ENCODE measurements at places on chromosomes 2 and 18.

DNA sequence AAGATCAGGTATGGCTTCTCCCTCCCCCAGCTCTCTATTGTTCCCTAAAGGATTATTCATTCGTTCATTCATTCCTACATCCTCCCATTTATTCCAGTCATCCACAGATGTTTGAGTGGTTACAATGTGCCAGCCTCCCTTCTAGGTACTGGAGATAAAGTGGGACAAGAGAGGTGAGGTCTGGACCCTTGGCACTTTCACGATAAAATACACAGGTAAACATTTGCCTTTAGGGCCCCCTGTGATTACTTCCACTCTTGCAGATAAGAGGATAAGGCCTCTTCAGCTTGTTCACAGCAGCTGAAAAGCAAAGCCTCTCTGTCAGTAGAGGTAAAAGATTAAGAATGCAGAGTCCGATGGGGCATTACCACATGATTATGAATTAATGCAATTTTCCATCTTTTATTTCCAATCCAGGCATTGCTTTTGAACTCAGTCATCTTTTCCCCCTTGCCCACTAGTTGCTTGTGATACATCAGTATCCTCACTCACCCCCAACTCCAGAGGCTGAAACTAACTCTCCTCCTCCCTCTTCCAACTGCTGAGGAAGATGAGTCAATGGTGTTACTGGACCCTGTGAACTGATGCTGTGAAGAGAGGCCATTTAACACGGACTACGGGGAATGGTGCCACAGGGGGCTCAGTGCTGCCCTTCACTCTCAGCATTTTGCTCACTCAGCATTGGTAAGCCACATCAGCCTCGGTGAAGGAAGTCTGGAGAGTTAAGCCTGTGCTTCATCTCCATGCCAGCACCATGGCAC, 1.1 kb upstream of the DPP4 start:
- DNase-seq: no peak

DNA sequence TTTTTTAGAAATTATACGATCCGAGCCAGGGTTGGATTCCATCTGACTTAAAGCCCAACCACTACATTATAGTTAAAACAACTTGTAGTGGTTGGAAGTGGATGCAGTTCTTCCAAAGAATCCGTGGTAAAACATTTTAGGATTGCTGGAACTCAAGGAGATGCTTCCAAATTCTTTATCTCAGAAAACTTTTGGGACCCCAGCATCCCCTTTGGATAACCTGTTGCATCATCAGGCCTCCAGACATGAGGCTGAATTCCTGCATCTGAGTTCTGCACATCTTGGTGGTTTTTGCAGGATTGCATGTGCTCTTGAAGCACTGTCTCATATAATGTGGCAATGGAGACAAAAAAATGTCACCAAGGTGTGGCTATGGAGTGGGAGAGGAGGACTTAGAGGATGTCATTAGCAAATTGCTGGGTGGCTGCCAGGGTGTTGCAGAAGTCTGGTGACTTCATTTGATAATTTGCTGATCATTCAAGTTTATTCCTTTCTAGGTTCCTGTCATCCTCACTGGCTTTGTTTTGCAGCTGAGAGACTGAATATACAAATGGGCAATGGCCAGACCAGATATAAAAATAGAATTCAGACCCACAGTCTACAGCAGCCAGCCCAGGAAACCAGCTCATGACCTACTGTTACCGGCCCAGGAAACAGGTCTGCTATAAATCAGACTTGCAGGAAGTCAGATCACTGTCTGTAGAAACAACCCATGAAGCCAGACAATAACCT, 207.7 kb downstream of the BCL2 start:
- DNase-seq: no peak

GRCh38 chr2:237540823-237541222, 25.6 kb upstream of the PRLH start:
- DNase-seq: no peak

DNA sequence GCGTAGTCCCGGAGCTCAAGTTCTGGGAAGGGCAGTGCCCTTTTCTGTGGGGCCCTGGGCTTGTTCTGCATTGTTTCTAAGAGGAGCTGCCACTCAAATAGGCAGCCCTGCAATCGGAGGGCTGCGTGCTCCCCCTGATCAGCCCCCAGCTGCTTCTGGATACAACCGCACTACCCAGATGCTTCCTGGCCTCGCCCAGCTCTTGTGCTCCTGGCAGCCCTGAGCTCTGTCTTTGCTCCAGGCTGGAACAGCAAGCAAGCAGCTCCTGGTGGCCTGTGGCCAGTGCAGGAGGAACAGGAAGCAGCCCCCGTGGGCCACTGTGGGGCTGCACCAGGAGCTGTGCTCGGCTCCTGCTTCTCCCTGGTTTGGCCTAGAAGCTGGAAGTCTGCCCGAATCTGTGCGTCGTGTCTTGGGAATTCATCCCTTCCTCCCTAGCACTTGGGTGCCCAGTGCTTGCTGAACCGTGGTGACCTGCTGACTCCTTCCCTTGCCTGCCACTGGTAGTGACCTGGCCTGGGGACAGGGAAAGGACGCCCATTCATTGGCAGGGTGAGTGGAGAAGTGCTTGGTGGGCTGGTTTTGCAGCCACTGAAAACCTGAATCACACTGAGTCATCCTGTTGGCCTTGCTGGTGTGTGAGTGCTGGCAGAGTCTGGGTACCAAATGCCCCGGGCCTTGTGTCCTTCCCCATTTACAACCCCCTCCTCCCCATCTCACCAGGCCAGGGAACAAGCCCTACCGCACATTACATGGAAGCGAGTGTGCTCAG, 27.3 kb upstream of the NTSR2 start:
- DNase-seq: no peak

DNA sequence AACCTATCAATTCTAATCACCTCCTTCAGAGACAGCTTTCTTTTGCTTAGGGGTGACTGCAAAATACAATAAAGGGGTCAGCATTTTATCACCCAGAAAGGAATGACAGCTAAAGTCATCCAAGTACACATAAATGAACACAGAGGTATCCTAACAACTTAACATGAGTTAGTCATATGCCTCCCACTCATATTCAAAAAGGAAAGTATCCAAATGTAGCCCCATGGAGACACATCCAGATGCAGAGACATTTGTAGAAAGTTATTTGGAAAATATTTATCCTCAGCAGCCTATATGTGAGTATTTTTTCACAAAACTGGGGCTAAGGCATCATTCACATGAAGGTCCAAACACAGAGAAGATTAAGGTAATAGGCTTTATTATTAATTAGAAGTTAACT, 1579.7 kb upstream of the SLC39A10 start:
- no peak for DNase-seq

DNA sequence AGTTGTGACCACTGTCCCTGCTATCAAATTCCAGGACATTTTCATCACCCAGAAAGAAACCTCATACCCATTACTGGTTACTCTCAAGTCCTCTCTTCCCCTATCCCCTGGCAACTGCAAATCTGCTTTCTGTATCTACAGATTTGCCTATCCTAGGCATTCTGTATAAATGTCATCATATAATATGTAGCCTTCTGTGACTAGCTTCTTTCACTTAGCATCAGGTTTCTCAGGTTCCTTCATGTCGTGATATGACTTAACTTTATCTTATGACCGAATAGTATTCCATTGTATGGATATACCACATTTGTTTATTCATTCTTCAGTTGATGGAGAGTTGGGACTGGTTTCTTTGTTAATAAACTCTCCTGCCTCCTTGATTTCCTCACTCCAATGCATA, 60.5 kb downstream of the PMAIP1 start:
- no peak for DNase-seq

DNA sequence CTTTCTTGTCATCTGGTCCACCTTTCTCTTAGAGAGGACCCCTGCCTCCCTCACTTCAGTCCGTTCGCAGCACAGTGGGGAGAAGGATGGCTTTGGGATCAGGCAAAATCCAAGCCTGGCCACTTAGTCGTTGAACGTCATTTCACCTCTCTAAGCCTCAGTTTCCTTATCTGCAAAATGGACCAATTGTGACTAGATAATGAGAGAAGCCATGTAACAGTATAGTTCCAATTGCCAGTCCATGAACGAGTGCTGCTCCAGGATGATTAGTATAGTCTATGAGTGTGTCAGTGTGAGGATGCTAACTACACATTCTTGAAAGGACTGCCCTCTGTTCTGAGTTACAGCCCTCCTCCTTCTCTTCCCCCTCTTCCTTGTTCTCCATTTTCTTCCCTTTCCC, 1.1 kb downstream of the INHA start:
- DNase-seq: no peak

GRCh38 chr2:120501591-120501990, 155.7 kb downstream of the INHBB start:
- DNase-seq: no peak

DNA sequence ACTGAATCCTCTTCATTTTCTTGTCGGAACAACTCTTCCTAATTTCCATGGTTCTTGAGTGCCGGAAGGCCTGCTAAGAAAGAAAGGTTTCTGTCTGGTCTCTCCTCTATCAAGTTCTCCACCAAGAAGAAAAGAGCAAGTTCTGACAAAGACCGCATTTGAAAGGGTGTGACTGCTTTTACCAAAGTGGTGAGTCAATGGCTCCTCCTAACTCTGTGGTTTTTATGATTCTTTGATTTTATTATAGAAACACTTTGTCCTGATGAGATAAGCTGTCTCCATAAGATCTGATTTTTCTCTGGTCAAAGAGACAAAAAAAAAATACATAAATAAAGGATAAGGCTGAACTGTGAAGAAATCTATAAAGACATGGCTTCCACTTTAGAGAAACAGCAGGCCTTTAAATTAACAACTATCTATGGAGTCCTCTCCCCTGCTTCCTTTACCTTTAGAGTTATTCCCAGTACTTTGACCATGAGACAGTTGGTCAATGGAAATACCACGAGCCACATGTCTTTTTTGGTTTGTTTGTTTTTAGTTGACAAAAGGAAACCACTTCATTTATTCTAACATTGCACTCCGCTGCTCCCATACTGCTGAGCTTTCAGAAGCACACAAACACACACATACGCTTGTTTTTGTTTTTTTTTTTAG, 67.7 kb downstream of the REL start:
- DNase-seq: no peak

DNA sequence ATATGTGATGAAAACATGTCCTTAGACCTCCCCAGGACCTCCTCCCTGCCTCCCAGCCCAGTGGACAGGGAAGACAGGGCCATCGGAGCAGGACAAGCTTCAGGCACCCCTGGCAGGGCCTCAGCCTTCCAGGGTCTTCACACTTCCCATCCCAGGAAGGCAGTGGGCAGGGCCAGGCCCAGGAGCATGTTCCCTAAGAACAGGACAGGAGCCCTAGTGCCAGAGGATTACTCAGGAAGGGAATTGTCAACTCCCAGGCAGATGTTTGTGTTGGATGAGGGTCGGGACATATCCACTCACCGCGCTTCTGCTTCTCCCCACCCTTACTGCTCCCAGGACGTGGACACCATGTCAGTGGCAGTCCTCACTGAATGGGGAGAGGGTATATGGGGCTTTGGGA, 138.9 kb downstream of the TNS1 start:
- no peak for DNase-seq

DNA sequence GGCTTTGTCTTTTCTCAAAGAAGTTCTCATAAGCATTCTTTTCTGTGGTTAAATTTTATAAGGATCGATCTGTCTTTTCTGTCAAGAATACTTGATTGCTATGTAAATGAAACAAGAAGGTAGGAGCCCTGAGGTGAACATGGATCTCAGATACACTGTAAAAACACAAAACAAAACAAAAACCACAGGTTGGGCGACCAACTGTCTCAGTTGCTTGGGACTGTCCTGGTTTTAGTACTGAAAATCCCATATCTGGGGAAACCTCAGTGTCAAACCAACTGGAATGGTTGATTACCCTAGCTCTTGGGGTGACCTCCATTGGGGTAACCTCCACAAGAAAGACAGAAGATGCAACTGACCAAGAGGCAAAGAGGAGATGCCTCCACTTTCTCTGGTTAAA, 55.8 kb upstream of the TMEM178A start:
- no peak for DNase-seq

DNA sequence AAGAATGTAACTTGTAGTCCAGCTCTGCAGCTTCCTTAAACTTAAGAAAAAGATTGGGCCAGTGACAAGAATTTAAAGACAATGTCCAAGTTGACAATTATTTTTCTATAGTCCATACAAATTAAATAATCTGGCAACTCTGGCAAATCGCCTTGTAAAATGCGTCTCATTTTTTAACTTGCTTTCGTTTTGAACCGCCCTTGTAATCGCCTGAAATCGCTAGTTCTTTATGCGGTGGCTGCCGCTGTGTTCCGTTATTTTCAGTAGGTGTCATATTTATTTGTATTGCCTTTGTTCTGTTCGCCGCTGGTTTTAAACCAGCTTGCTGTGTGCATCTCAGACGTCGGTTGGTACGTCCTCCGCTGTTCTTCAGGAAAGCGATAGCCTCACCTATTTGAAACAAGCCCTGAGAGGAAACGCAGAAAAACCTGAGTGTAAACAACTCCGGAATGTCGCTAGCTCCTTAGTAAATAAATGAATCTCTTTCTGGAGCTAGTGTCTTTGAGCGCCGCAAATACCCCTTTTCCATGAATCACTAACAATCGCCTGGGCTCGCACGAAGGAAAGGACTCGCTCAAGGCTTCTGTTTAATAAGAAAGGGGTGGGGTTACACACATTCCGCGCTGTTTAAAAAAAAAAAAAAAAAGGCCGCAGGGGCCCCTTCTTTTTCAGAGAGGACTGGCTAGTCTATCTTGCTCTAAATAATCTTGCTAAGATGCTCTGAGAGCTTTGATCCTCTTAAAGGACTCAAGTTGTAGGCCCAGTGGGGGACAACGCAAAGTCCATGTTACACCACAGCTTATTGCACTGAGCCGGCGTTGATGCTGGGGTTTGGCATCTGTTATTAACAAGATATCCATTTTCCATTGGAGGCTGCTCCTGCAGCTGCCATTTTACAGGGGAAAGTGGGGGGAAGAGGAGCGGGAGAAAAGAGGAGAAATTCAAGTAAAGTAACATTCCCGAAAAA, 3.0 kb downstream of the HOXD8 start:
- DNase-seq: no peak

DNA sequence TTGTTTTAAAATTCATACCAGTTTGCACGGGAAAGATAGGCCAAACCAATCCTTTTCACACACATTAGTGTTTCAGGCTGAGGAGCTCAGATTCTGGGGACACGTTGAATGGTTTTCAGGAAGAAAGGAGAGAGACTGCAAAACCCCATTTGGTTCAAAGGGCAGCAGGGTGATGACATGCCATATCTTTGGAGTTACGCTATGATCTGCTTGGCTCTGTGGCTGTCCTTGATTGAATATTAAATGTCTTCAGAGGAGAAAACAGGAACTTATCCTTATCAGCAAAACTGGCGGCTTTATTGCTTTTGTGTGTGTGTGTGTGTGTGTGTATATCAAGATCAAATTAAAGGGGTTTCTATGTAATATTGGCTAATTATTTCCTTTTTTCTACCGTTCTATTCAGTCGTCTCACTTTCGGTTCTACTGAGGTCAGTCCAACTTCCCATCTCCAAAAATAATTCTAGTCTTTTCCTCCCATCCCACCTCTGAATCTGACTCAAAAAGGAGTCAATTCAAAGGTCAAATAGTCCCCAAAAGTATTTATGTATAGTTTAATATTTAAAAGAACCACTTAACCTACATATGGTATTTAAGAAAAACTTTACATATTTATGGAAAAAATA, 292.9 kb upstream of the CCDC68 start:
- no peak for DNase-seq

- no peak for DNase-seq
Observed at GRCh38 chr18:76504749-76505148, 9.7 kb upstream of the ZNF516 start.

- no peak for DNase-seq
Observed at GRCh38 chr18:49933530-49934128, 120.3 kb upstream of the ACAA2 start.
